GDM1 (cell line): ENCODE measurements at places on chromosomes 12 and 14.

DNA sequence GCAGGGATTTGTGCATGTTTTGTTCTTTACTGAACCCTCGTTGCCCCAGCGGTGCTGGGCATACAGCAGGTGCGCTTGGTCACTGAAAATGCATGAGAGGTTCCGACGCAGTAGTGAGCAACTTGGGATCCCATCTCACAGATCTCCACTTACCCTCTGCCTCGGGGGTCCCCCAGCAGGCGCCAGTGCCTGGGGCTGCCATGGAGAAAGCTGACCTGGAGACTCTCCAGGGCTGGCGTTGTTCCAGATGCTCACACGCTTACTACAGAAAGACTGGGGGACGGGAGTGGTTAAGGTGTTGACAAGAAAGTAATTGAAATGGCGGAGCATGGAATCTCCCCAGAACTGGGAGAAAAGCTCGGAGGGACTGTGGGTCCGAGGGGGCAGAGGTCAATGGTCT is 14.2 kb downstream of the GLT1D1 start:
- no peak for DNase-seq

GRCh38 chr12:103688376-103689063 is 101.4 kb downstream of the STAB2 start:
- no peak for DNase-seq

DNA sequence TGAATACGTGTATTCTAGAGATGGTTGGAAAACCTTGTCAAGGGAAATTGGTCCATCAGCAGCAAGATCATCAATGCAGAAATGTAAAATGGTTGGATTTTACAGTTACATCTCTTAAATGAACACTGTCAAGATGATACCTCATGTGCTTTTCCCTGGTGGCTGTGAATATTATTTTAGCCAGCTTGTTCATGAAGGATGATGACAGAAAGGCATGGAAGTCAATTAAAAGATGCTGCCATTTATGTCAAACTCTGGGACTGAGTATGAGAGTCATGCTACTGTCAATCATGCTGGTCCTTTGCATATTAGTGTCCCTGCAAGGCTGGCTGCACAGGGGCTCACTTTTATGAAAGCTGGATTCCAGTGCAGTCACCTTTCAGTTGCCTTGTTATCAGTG is 10.3 kb upstream of the RERG start:
- DNase-seq: no peak

DNA sequence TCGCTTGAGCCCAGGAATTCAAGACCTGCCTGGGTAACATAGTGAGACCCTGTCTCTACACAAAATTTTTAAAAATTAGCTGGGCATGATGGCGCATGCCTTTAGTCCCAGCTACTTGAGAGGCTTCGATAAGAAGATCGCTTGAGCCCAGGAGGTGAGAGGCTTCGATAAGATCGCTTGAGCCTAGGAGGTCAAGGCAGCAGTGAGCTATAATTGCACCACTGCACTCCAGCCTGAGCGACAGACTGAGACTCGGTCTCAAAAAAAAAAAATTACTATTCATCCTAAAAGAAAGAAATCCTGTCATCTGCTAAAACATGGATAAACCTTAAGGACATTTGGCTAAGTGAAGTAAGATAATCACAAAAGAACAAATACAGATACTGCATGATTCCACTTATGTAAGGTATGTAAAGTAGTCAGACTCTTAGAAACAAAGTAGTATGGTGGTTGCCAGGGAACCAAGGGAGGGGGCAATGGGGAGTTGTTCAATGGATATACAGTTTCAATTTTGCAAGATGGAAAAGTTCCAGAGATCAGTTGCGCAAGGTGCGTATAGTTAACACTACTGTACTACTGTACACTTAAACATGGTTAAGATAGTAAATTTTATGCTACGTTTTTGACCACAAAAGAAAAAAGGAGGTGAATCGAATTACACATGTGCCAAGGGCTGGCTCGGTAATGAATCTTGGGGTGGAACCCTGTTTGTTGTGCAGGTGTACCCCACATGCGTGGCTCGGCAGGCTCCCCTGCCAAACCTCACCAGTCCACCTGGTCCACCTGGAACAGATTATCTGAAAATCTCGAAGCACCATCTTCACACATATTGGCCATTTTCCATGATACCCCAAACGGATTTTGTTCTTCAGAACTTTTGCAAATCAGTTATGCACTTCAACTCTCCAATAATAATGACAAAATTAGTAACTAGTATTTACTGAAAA is 18.3 kb upstream of the ATP2A2 start:
- no peak for DNase-seq

DNA sequence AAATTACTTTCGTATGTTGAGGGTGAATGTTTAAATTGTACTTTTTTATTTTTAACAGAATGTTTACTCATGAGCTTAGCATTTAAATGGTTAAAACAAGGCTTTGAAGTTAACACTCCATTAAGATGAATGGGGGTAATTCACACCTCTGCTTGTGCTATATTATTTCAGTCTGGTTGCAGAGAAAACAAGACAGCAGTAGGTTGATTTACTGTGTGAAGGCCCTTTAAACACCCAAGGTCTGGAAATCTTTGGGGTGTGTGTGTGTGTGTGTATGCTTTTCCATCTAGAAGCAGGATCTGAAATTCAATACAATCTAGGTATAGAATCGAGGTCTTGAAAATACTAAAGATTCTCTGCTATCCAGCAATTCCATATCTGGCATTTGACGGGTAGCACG is 83.8 kb downstream of the SLC38A6 start:
- DNase-seq: no peak

GRCh38 chr14:73943083-73943482 is 6.8 kb downstream of the FAM161B start:
- no peak for DNase-seq

DNA sequence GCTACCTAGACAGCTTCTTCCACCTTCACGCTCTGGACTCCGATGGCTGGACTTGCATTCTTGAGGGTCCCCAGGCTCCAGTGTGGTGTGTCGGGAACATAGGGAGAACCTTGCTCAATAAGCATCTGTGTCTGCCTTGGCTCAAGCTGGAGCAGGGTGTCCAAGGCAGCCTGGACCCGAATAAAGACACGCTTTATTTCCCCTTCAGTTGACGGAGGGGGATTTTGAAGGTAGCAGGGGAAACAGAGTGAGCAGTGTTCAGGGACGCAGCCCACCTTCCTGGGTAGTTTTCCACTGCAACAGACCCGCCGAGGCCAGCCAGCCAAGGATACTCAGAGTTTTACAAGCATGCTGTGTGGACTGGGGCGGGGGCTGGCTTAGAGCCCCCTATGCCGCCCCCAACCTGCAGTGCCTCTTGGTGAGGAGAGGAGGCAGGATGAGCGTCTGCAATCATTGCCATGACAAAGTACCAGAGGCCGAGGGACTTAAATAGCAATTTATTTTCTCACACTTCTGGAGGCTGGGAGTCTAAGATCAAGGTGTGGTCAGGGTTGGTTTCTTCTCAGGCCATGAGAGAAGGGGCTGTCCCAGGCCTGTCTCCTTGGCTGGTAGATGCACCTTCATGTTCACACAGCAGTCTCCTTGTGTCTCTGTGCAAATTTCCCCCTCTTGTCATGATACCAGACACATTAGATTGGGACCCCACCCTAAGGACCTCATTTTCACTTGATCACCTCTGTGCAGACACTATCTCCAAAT is 201.2 kb downstream of the CHST11 start:
- no peak for DNase-seq

DNA sequence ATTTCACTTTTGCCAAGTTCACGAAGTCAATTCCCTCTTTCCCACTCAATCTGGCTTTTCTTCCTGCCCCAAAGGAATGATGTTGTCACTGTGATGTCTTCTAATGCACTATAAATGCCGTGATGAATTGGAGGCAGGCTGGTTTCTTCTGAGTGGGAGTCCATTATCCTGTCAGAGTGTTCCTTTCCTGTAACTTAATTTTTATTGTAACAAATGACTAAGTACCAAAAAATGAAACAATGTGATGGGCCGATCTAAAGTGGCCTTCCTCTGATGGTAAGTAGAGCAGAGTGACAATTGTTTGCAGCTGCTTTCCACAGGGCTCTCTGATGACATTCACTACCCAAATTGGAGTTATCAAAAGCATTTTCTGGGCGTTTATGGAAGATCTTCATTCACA is 22.2 kb downstream of the TMEM30B start:
- DNase-seq: no peak

DNA sequence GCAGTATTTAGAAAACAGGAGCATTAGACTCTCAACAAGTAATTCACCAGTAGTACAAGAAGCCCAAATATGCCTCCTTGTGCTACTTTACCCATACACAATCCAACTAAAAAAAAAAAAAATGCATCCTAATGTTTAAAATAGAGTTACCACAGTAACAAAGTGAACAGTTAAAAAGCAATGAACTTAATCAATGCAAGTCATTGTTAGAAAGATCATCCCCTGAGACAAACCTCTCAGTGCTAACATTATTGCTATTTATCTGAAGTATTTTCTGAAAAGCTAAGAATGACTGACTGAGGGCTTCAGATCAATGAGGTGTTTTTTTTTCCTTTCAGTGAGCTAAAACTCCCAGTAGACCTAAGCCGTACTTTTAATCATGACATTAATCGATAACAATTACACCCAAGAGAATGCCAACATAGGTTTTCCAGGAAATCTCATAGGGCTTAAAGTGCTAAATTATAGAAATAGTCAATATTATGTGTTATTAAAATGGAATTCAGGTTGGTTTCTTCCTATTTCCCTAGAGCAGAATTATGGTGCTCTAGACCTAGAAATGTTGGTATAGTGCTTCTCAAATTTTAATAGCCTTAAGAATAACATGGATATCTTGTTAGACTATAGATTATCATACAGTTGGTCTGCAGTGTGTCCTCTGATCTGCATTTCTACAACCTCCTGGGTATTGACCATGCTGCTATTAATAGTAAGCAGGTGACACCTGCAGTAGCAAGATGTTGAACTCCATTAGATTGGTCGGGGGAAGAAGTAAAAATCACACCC is 123.0 kb downstream of the PRKD1 start:
- DNase-seq: no peak

DNA sequence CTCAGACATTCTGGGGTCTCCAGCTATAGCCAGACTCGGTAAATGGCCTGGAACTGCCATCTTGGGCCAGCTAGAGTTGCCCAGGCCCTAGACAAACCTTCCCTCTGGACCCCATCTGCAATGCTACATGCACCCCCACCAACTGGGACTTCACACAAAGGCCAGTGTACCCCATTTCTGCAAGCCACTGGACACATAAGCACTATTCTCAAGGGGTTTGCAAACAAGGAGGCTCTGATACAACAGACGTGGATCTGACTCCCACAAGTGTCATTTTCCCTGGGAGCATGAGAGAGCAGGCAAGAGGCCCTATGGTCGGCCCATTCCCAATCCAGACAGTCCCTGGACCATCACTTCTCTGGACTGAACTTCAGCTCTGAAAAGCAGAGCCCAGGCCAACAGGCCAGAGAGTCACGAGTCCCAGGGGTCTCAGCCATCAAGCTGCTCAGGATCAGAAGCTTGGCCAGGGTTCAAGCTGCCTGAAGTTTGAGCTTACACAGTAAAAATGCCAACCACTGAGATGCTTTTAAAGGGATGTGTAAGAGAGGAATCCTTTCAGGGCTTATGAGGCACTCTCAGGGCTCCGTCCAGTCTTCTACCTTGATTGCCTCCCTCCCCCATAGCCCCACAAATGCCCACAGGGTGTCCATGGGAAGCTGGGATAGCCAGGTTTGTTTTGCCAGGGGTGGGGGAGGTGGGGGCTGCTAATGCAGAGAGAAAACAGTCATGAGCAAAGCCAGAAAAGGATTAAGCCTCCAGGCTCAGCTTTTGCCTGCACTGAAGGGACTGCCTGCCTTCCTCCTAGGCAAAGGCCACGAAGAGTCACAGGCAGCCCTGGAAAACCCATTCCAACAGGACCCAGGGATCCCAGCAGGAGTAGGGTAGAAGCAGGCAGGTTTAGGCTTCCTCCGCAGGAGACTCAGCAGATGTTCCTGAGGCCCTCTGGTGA is 31.7 kb upstream of the PNMA1 start:
- DNase-seq: no peak

DNA sequence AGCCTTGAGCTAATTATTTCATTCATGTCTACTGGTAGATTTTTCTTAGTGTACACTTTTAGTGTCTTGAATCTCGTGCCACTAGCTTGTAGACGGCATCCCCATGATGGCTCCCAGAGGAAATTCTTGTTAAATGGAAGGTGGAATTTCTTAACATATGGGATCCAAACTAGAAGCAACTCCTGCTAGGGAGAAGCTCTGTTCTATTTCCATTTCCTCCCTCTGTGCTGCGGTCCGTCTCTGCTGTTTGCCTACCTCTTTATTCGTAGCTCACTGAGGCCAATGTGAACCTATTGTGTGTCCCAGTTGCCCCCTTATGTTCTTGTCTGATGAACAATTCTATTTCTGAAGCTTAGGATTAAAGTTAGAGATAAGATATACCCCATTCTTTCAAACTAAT is 588 bp downstream of the PIK3C2G start:
- DNase-seq: no peak

GRCh38 chr12:130633771-130634170 is 82.3 kb downstream of the RIMBP2 start:
- no peak for DNase-seq
